Activated CD4-positive, alpha-beta T cell treated with anti-CD3 and anti-CD28 coated beads, Interleukin-2, Interleukin-4, amounts not matched to agents 100 ng/mL and 50 ng/mL, durations not matched to agents 16 hours and 8 hours (primary cell): ENCODE measurements at places on chromosomes 2 and 18.

- DNase-seq, result no peak
Observed at GRCh38 chr18:23107718-23108117, 27.6 kb upstream of the CABLES1 start.

DNA sequence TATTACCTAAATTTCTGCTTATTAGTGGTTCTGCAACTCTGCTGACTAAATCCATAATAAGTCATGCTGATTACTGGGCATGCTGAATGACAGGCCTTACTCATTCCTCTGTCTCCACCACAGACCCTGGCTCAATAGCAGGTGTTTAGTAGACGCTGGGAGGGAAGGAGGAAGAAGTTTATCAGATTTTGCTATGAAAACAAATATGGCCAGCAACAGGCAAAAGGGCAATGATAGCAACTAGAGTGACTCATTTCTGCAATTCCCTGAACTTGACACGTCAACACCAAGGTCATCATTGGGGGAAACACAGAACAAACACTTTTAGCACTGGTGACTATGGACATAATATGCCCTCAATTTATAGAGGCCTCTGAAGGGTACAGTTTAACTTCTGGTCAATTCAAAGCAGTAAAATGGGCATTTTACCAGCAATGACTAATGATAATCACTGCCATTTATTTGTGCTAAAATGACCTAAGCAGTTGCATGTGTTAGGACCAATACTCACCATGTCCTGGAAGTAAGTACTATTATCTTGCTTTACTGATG, 35.2 kb downstream of the TMEM163 start:
- peak; percentile 84 for DNase-seq

GRCh38 chr18:44826418-44827259, 146.0 kb downstream of the SETBP1 start:
- no peak for DNase-seq

DNA sequence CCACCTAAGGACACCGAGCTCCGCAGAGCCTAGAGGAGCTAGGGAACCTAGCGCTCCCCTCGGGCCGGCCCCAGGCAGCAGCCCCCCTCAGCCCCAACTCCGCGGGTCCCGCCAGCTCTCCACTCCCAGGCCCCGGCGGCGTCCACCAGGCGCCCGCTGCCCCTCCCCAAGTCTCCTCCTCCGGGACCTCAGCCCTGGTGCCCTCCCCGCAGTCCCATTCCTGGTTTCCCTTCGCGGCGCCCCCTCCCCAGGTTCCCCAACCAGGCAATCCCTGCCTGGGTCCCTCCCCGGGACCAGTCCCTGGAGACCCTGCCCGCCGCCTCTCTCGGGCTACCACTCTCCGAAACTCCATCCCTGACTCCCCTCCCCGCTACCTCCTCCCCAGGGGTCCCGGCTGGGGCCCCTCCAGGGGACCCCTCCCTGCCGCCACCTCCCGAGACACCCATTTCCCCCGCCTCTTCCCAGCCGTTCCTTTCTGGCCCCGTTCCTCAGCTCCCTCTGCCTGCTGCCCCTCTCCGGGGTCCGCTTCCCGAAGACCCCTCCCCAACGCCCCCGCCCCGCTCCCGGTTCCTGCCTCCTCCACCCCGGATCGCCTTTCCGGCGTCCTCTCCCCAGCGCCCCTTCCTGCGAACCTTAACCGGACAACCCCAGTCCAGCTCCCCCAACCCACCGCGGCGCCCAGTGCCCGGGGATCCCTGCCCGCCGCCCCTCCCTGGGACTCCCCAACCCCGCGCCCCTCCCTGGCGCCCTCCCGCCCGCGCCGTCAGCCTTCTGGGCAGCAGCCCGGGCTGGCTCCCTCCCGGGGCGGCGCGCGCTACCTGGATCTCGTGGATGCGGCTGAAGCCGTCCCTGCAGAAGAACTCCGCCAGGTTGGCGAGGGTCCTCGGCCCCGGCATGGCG, 678 bp downstream of the CYP27C1 start:
- no peak for DNase-seq

DNA sequence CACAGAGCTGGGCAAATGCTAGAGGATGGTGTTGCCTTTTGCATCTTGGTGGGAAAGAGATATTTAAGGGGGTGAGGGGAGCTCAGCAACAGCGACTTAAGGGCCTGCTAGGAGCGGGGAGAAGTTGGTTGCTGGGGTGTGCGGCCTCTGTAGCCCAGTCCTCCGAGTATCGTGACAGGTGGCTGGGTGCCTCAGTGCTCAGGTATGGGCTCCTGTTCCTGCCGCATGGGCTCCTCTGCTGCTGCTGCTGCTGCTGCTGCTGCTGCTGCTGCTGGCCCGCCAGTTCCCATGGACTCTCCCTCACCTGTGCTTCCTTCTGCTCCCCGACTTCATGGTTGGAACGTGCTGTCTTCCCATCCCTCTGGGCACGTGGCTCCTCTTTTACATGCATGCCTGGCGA, 22.0 kb downstream of the AGAP1 start:
- no peak for DNase-seq

- DNase-seq, result no peak
Observed at GRCh38 chr2:46885376-46885775, 30.2 kb downstream of the MCFD2 start.

- DNase-seq, result no peak
Observed at GRCh38 chr18:73681912-73682311, 465.7 kb downstream of the FBXO15 start.

DNA sequence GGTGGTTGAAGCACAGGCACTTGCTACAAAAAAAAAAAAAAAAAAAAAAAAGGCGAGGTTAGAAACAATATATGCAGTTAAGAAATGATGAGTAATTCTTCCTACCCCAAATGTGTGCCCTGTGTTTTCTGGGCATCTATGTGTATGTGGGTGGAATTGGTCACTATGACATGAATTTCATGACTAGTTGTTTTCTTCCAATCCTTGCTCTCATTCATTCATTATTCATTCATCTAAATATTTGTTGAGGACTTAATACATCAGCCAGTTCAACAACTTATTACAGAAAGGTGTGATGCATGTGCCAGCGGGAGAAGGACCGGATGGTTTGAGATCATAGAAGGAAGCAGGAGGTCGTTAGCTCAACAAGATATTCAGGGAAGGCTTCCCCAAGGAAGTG, 8.3 kb upstream of the EGR4 start:
- DNase-seq, result no peak

DNA sequence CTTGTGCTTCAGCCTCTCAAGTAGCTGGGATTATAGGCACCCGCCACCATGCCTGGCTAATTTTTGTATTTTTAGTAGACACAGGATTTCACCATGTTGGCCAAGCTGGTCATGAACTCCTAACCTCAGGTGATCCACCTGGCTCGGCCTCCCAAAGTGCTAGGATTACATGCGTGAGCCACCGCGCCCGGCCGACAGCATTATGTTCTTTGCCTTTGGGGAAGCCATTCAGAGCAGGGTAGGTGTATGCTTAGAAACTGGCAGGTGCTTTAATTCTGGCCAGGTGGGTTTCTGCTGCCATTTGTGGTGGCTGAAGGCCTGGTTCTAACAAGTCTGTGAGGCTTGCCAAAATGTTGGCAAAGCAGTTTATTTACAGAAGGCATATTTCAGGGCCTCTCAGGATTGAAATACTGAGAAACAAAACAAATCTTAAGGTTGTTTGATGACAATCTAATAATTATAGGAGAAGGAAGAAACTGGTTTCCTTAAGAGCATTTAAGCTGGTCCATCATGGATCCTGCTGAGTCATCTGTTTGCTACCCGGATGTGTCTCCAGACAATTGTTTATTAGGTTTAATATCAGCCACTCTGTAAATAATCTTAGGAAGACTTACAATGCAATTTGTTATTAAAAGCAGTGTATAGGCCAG, 16.0 kb downstream of the SLC20A1 start:
- no peak for DNase-seq

DNA sequence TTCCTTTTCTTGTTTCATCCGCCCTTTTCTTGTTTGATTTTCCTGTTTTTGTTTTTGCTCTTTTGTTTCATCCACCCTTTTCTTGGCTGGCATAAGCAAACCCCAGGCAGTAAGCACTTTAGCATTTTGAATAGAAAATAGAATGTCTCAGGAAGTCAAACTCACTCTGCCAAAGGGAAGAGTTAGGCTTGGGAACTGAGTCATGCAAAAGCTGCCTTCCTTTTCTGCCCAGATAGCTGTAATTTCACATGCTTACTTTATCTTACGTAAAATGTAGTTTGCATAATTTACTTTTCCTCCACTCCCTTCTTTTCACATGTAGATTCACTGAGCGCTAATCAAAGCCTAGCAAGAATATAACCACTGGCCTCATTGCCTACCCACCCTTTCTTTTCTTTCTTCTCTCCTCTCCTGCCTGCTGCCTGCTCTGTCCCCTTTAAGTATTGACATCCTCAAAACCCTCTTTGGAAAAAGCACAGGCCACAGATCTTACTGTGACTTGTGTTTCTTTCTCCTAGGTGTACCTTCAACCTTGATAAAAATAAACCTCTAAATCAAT, 48.4 kb downstream of the CNGA3 start:
- DNase-seq, result no peak

DNA sequence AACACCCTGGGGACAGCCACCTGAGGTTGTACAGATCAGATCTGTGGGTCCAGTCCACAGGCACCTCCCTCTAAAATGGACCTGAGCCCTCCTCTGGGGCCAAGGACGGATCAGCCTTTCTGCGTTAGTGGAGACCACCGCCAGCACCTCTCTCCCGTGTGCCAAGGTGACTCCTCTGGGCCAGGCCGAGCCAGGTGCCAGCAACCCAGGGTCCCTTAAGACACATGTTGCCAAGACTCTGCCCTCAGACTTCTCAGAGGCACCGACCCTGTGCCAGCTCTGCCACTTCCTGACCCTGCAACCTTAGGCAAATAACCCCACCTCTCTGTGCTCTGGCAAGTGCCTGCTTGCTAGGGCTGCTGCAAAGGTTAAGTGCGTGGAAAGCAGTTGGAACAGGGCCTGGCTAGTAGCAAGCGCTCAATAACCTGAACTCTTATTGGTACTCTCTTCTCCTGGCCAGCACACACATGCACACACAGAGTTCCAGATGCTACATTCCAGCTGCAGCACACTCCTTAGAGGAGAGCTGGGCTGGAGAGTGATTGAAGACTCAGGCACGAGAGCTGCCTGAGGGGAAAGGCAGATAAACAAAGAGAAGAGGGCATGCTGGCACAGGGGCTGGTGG, 105.6 kb downstream of the TNS1 start:
- no peak for DNase-seq

DNA sequence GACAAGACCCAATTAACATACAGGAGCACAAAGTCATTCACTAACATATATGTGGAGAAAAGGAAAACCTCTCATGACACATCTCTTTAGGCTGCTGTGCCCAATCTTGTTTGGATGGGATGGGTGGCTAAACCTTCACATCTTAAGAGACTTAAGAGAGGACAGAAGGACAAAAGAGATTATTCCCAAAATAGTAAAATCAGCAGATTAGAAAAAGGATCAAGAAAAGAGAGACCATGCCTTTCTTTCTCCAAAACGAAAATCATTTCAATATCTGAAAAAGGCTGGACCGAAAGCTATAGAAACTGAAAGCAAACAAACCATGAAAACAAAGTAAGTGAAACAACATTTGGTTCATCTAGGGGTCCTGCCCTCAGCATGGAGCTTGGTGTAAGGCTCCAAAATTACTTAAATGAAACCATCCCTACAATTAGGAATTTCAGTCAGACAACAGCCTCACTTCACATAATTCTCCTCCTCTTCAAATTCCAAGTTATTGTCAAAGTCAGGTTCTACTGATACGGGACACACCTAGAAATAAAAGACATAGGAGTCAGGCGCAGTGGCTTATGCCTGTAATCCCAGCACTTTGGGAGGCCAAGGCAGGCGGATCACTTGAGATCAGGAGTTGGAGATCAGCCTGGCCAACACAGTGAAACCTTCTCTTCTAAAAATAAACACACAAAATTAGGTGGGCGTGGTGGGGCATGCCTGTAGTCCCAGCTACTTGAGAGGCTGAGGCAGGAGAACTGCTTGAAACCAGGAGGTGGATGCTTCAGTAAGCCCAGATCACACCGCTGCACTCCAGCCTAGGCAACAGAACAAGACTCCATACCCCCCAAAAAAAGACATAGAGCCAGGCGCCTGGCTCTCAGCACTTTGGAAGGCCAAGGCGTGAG, 5.2 kb downstream of the STARD7 start:
- DNase-seq, result no peak

- no peak for DNase-seq
Observed at GRCh38 chr2:148557844-148558436, 86.6 kb upstream of the EPC2 start.

- DNase-seq, result peak; percentile 45
Observed at GRCh38 chr2:101770726-101771125, 73.2 kb downstream of the MAP4K4 start.

GRCh38 chr2:15205562-15205961, 355.6 kb downstream of the NBAS start:
- DNase-seq, result no peak

- DNase-seq, result no peak
Observed at GRCh38 chr18:58545338-58546296, 83.3 kb downstream of the ALPK2 start.

DNA sequence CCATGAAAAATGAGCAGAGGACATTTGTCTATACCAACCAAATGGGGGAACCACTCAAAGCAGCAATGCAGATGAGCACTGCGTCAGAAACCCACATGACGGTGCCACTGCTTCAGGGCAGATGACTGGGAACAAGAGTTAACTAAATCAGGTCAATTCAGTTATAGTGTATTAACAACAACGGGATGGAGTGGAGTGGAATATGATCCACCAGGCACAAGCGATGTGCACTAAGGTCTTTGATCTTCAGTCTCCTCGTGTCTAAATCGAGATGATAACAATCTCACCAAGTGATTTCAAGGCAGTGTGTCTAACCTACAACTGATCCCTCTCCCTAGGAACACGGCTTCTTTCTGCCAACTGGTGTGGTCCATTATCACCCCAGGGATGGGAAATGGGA, 269.0 kb downstream of the RAD51AP2 start:
- DNase-seq, result no peak

DNA sequence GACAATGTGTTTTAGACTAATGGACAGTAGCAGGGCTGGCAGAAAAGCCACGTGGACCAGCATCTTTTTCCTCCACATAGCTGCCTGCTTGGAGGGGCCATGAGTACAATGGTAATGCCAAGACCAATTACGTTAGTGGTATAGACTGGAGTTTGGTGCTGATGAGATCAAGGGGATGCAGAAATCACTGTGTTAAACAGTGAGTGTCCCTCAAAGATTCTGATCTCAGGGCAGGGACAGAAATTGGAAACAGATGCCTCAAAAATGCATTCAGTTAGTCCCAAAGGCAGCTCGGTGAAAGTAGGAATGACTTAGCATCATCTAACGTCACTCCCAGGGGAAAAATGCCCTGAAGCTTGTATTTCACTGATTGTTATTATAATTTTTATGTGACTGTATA, 72.4 kb downstream of the SLC16A14 start:
- DNase-seq, result no peak

DNA sequence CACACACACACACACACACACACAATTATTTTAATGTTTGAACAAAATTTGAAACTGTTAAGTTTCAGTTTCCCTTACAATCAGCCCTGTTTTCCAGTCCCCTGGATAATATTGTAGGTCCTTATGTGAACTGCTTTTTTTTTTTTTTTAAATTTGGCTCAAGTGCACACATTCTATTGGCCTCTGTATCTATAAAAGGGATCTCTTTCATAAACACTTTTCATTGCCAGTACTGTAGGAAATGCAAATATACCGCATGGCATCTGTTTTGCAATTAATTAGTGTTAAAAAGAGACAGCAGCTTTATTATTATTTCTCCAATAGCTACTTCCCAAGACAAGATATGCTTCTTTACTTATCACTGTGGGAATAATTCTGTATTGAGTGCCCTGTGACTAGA, 738.7 kb downstream of the EPHA4 start:
- no peak for DNase-seq

- no peak for DNase-seq
Observed at GRCh38 chr2:144514616-144515091, 5.3 kb downstream of the ZEB2 start.
